ENCODE measurements at places on chromosomes 4 and X.
A peak's percentile ranks its signal among the peaks of the same experiment; 100 is the strongest.

DNA sequence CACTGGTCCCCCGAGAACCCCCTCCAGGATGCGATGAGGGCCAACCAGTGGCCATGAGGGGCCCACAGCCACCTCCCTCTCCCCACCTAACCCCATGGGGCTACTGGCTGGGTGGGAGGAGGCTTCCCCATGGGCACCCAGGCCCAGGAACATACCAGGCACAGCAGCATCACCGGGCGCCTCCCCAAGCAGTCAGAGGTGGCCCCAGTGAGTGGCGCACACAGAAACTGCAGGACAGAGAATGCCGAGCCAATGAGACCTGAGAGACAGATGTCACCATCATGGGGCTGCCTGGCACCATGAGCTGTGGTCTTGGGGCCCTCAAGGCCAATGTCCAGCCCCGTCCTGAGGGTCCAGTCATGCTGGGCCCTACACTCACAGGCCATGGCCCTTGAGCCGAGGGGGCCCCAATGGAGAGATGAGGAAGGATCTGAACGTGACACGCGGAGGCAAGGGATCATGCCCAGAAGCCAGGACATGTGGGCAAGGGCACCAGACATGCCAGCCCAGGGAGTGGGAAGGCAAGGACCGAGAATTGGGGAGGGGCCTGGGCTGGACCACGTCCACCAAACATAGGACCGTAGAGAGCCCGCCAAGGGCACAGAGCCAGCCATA lies 30.1 kb downstream of the NOP14 start:
- DNase-seq, result no peak

DNA sequence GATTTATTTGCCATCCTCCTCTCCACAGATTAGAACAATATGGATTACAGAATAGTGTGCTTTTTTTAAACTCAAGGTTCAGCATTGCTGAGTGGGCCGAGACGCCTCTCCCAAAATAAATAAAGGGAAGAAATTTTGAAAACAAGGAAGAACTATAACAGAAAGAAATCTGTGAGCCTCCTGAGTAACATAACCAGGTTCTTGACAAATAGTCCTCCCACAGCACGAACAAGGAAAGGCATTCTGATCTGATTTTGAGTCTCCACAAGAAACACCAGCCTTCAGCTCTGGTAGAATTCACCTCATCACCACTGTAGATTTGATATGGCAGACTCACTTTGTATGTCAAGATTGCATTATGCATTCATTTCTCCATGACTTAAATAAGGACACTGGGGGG lies 173.6 kb downstream of the HHIP start:
- DNase-seq, result no peak

- DNase-seq, result no peak
These were observed 23.8 kb downstream of the VSIG4 start for GRCh38 chrX:66015900-66016689.

DNA sequence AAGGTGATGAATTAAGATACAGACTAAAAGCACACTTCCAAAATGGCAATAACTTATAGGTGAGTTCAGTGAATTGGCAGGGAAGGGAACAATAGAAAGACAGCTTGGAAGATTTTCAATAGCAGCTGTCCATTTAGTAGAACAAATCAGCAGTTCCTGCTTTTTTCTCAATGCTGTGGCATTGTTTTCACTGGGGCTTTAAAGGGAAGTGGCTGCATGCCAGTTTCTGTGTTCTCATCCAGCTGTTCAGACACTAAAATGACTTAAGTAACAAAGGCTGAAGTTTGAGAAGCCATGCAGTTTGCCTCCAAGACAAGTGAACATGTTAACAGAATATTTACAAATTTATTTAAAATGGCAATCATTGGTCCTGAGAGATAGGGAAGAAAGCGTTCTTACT lies 291.9 kb downstream of the FAM47A start:
- no peak for DNase-seq

DNA sequence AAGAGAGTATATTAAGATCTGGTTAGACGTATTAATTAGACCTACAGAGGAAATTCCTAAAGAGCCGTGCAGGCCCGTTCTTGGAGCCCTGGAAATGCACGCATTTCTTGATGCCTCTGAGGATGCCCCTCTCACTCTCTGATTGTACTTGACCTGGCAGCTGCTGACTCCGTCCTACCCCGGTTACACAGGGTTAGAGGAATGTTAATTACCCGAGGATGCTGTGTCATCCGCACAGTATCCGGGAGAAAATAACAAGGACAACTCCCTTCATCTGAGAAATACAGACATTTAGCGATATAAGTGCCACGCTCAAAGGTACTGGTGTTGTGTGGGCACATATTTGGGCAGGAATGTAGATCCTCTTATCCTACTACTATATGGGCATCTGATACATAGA lies 404.6 kb upstream of the FAT1 start:
- DNase-seq, result peak; percentile 92

DNA sequence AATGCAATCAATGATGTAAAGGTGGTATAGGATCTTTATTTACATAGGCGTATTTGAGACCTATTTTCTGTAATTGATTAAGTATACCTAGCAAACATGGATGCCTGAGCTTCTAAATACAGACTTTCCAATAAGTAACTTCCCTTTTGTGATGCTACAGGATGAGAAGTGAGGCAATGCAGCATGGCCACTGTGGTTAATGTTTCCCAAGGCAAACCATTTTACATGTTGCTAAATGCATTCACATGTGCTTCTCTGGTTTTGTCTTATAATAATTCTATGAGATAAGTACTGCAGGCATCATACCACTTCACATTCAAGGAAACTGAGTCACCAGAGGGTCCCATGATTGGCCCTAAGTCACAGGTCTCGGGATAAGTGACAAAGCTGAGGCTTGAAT lies 35.7 kb upstream of the NKX3-2 start:
- DNase-seq, result no peak

- DNase-seq, result no peak
These were observed 487.9 kb downstream of the C4orf33 start for GRCh38 chr4:129583868-129584267.

- DNase-seq, result no peak
These were observed 59.8 kb downstream of the PTCHD1 start for GRCh38 chrX:23394421-23394820.

GRCh38 chr4:112302320-112303274 lies 5.4 kb downstream of the ALPK1 start:
- no peak for DNase-seq

GRCh38 chrX:133859860-133860259 lies 125.5 kb downstream of the GPC3 start:
- DNase-seq, result no peak

DNA sequence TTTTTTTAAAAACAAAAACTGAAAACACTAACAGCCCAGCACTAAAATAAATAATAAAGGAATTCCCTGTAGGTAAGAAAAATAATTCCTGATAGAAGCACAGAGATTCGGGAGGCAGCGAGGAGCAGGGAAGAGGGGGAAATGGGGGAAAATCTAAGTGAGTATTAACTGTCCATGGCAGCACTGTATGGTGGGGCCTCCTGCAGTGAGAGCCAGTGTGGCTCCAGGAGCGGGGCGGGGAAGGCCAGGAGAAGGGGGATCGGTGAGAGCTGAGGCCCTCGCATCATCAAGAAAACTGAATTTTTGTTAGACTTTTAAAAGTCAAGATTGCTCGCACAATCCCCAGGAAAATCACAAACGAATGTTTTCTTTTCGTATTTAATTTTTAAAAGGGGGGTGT lies 14.1 kb downstream of the RNF212 start:
- no peak for DNase-seq

GRCh38 chr4:125187226-125188176 lies 127.3 kb upstream of the FAT4 start:
- DNase-seq, result peak; percentile 85

DNA sequence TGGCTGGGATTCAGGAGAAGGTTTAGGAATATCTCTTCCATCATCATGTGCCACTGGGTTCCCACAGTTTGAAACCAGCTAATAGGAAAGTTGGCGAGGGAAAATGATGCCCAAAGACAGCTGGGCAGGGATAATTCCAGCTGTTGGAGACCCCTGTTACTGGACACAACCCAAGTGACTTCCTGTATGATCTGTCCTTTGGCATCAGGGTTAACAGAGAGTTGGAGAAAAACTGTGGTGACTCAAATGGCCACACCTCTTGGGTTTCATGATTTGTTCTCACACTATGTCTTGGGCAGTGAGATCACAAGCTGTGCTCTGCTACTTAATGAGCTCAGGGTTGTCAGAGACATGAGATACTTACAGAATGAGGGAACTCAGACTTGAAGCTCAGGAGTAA lies 3.8 kb downstream of the FGF16 start:
- DNase-seq, result no peak

GRCh38 chrX:54920610-54921426 lies at the start of gene TRO:
TRO (plus strand) TSS chrX:54920824; CDS start chrX:54922247, 1,423 bp downstream.
- no peak for DNase-seq

GRCh38 chrX:100081503-100081902 lies 328.6 kb downstream of the PCDH19 start:
- DNase-seq, result no peak

GRCh38 chrX:97931586-97931985 lies 1047.9 kb downstream of the RPA4 start:
- no peak for DNase-seq

GRCh38 chr4:157988641-157989040 lies 184.2 kb downstream of the GASK1B start:
- no peak for DNase-seq

DNA sequence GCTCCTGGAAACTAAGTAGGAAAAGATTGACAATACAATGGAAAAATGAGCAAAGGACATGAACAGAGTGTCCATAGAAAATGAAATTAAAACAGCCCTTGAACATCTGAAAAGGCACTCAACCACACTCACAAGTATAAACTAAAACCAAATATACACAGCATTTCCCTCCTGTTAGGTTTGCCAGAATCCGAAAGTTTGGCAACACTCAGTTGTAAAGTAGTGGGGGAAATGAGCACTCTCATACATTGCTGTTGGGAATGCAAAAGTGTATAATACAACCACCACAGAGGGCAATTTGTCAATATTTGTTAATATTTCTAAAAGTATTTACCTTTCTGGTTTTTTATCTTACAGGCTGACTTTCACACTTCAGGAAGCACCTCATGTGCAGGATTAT lies 84.2 kb upstream of the TMEM164 start:
- no peak for DNase-seq

GRCh38 chr4:100525686-100526085 lies 7.9 kb upstream of the EMCN start:
- DNase-seq, result no peak

- DNase-seq, result peak; percentile 32
These were observed 21.0 kb downstream of the MSN start for GRCh38 chrX:65688403-65688871.

DNA sequence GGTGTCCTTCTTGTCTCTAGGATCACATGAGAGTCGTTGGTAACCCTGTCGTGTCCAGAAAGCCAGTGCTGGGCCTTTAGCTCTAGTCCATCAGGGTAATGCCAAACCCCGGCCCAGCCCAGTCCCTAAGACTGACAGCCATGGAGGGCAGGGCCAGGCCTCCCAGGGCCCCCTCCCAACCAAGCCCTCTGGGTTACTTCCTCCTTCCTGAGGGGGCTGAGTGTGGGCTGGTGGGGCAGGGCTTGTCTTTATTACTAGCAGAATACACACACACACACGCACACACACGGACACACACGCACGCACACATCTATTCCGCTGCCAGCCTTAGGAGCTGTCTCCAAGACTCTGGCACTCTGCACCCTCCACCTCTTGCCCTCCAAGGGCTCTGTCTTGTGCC lies 35.6 kb upstream of the CDKN2AIP start:
- no peak for DNase-seq

DNA sequence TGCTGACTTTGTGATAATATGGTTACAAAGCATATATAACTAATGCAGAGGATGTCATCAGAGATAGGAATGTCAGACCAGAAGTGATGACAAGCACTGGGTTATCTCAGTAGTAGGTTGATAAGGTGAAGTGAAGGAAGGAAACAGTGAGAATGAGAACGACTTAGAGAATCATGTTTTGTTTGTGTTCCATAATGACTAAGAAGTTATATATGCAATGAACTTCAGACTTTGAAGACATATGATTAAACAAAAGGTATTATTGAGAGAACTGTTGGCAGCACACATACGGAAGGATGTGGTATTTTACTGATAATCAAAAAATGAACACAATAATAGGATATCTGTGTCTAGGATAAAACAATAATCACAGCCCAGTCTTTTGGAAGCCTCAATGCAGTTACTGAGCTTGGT lies 18.3 kb upstream of the HHIP start:
- DNase-seq, result peak; percentile 12
